CD4-positive, alpha-beta T cell treated with Interleukin-15 for 1 hour (primary cell): ENCODE measurements at places on chromosomes 5 and 9.

DNA sequence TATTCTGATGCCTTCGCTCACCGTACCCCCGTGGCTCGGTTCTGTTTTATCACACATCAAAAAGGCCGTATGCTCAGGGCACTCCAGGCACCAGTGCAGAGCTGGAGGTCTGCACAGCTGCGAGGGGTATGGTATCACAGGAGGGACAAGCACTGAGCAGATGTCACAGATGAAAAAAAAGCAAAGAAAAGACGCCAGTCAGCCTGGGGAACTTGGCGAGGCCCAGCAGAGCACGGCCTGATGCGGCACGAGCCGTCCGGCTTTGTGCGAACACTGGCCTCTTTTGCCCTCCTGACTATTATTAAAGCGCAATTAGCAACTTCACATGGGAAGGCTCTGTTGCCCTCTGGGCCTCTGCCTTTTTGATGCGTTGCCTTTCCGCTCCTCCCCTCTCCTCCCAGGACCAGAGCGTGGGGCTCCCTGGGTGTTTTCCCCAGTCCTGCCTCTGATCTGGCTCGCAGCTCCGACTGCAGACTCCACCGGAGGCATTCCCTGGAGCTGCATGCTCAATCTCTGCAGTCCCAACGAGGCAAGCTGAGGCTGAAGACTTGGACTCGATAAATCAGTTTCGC, 44.4 kb downstream of the AK8 start:
- DNase-seq = no peak

DNA sequence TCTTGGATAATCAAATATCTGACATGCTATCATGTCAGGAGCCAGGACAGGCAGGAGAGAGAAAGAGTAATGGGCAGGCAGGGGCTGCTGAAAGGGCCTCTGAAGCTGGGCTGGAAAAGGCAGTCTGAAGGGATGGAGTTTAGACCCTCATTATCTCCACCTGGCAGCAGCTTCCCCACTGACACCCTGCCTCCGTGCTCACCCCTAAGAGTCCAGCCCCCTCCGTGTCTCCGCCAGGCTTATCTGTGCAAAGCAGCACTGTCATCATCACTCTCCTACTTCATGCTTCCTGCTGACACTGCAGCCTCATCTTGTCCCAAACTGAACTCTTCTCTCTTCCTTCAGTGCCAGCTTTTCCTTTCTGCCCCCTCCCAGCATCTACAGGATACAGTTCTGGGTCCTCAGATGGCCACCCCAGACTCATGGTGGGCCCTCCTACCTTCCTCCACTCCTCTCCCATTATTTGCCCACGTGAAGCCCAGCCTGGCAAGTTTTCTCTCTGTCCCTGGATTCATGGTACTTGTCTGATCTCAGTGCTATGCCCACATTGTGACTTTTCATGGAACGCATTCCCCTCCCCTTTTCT, 70.9 kb upstream of the KLF9 start:
- no peak for DNase-seq

GRCh38 chr9:124248066-124248465, 9.7 kb upstream of the NEK6 start:
- DNase-seq = no peak

- DNase-seq = no peak
These were observed 5.0 kb downstream of the FAM163B start for GRCh38 chr9:133604214-133604613.

- DNase-seq = no peak
These were observed 738.6 kb upstream of the ZNF608 start for GRCh38 chr5:125484742-125485641.

GRCh38 chr5:140480310-140481014, 67.0 kb upstream of the EIF4EBP3 start:
- DNase-seq = no peak

GRCh38 chr5:56918054-56918453, 8.7 kb downstream of the SETD9 start:
- DNase-seq = no peak

- DNase-seq = no peak
These were observed 28.3 kb downstream of the ARHGEF28 start for GRCh38 chr5:73654171-73654811.

- DNase-seq = no peak
These were observed 1584.3 kb upstream of the NUDT12 start for GRCh38 chr5:105146867-105147266.

DNA sequence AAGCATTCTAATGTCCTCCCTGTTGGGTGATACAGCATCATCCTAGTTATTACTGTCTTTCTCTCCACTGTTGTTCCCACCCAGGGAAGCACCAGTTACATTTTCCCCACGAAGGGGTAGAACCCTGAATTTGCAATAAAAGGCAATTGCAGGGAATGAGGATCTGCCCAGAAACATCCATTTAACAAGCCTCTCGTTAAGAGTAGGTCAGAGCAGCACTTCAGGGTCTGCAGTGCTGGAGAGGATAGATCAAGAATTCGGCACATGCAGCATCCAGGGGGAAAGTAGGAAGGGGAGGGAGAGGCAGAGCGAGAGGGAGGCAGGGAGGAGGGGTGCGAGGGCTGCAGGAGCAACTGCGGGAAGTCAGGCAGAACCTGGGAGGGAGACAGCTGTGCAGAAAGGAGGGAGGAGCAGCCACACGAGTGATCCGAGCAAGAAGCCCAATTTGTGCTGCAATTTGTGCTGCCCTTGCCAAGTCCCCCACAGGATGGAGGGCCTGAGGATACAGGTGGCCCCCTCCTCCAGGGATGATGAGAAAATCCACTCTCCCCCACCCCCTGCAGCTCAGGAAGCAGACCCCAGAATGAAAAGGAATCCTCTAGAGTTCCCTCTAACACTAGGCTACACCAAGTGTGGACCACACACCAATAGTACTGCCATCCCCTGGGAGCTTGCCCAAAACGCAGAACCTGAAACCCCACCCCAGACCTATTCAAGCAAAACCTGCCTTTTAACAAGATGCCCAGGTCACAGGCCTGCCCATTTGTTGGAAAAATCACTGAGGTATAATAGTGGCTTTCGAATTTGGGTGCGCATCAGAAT, 62.2 kb downstream of the EPB41L4B start:
- no peak for DNase-seq

DNA sequence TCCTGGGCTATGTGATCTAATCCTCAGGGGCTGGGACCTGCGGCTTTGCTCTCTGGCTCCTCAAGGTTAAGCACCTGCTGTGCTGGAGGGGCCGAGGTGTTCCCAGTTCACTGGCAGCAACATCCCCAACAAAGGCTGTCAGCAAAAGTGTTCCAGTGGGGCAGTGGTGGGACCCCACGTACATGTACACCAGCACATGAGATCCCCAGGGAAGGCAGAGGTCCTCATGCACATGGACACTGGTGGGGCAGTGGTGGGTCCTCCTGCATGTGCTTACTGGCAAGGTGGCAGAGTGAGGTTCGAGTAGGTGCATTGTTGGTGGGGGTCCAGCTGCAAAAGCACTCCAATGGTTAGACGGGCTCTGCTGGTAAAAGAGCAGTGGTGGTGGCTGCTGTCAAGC, 255.6 kb upstream of the MPDZ start:
- no peak for DNase-seq

- no peak for DNase-seq
These were observed 173.3 kb downstream of the FGF18 start for GRCh38 chr5:171592736-171593135.

DNA sequence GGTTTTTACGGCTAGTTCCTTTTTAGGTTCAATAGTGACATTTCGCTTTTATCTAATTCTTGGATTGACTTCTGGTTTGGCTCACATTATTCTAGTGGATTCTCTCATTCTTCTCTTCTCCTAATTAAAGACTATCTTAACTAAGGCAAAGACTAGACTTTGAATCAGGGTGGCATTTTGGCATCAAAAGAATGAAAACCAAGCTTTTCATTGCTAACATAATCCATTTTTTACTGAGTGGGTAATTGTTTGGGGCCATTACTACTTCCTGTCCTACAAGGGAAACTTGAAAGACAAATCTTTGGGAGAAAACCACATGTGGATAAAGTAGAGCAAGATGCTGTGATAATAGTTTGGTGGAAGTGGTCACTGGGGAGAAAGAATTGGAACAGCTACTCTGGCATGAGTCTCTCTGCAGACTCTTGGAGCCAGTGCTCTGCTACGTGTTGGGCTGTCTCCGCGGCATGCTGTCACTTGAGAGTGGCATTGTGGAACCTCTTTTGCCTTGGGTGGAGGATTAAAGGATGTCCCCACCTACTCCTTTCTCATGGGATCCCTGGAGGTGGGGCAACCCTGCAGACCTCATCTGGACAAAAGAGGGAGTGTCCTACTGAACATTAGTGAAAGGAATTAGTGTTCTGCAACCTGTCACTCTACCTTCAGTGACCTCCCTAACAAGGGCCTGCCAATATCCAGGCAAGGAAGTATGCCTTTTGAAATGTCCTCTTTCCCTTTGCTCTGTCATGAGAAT, 280.4 kb downstream of the PSAT1 start:
- DNase-seq = no peak

DNA sequence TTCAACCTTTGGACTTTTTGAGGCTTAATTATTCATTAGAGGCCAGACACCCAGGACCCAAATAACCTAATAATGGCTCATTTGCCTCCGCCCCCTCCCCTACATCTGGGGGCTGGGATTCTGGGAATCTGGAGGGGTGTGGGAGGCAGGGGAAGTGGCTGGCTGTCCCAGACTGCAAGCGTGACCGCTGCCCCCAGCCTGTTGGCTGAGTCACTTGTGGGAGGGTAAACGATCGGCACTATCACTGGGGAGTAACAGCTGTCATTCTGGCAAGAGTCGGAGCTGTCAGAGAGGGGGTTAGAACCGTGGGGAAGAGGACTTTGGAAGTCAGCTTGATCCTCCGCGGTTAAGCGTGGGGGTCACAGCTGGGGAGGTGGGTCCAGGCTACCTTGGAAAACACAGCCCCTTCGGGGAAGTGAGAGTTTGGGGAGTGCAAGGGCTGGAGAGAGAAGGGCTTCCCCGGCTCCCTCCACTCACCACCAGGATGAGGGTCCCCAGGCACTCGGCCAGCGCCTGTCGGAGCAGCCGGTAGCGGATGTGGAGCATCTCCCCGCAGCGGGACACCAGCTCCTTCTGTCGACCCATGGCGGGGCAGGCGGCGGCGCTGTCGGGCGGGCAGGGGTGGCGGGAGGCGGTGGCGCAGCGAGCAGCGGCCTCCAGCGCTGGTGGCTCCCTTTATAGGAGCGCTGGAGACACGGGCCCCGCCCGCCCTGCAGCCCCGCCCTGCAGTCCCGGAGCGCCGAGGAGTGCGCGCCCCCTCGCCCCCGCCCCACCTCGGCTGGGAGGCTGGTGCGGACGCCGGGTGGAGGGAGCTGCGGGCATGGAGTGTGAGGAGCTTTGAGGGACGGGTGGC, at the start of gene AQP3:
Gene AQP3 (minus strand): TSS at position 648 of the 853 bp plus-strand sequence. CDS start 63 bp downstream, at position 585.
- DNase-seq = peak; percentile 76

- DNase-seq = no peak
These were observed 878.2 kb downstream of the MAT2B start for GRCh38 chr5:164383662-164384061.

DNA sequence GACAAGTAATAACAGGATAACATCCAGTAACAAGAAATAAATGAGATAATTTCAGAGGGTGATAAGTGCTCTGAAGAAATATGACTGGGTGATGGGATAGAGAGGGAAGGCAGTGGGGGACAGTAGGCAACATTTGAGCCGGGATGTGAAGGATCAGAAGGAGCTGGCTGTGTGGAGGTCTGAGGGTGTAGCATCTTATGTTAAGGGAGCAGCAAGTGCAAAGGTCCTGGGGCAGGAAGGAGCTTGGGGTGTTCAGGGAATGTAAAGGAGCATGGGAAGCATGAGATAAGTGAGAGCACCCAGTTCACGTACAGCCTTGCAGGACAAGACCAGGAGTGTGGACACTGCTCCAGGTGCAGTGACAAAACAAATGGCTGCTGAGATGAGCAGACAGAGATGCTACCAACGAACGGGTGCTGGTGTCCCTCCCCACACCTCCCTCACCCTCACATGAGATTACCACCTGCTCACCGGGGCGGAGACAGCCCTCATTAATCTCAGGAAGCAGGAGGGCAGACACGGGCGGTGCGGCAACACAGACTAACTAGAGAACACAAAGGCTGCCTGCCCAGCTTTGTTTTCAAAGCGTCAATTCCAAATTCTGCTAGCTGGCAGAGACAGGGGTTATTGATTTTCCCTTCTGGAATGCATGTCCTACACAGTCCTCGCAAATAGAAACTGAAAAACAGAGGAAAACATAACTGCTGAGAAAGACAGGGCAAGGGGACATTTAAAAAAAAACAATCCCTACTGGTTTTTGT, 298.1 kb upstream of the PANK3 start:
- DNase-seq = no peak
